CD8-positive, alpha-beta memory T cell (primary cell): ENCODE measurements at places on chromosomes 11 and 22. TPM values are rescaled to one million over a fixed set of nuclear protein-coding genes. Genes with fewer than 3 reads are reported as not detected.

SLC22A12 gene
- not detected for total RNA-seq

OR56A1 gene
- not detected for total RNA-seq

PLEKHA7 gene
- total RNA-seq: 5.3 TPM

SLC22A8 gene
- not detected for total RNA-seq

SOX6 gene
- not detected for total RNA-seq

MAP6 gene
- total RNA-seq: 0.16 TPM

TOLLIP gene
- 41.8 TPM for total RNA-seq

CHKB gene
- total RNA-seq: 76.1 TPM

CDC45 gene
- 99.0 TPM for total RNA-seq

OR5P2 gene
- not detected for total RNA-seq

SESN3 gene
- 19.7 TPM for total RNA-seq

GRCh38 chr11:130165601-130166456, 6.2 kb downstream of the ST14 start:
- no peak for DNase-seq

GRCh38 chr11:36513965-36514364, 3.9 kb upstream of the TRAF6 start:
- DNase-seq: no peak

GRCh38 chr22:37601540-37602442, 6.8 kb upstream of the GGA1 start:
- no peak for DNase-seq

- peak; percentile 37 for DNase-seq
Measured at GRCh38 chr11:61776561-61777075, 15.8 kb downstream of the TMEM258 start.

DNA sequence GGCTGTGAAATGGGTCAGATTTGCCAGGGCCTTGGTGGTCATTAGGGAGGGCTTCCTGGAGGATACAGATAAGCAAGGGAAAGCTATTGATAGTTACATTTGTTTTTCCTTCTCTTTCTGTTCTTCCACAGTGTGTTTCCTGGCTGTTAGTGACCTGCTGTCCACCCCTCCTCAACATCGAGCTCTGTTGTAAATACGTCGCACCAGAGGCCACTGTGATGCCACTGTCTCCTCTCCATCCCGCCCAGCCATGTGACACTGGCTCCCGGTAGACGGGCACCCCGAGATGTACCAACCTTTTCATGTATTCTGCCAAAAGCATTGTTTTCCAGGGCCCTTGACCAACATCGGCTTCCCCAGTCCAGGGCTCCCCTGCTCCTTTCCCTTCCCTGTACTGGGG, 58.1 kb downstream of the P4HA3 start:
- no peak for DNase-seq

DNA sequence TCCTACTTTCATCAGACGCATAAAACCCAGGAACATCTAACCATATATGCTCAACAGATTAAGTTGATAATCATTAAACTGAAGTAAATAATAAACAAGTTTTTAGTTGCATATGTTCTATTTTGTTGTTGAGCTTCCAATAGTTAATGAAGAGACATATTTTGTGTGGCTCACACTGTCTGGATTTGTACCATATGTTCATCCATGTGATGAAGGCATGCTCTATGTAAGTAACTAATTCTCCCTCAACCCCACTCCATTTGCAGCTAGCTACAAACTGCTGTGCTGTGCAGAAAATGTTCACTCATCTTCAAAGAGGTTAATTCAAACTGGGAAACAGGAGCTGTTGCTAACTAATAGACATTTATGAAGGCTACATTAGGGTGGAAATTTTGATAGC, 589.7 kb upstream of the LRRC4C start:
- no peak for DNase-seq

GRCh38 chr11:35539781-35540281, 14.4 kb upstream of the PAMR1 start:
- no peak for DNase-seq

DNA sequence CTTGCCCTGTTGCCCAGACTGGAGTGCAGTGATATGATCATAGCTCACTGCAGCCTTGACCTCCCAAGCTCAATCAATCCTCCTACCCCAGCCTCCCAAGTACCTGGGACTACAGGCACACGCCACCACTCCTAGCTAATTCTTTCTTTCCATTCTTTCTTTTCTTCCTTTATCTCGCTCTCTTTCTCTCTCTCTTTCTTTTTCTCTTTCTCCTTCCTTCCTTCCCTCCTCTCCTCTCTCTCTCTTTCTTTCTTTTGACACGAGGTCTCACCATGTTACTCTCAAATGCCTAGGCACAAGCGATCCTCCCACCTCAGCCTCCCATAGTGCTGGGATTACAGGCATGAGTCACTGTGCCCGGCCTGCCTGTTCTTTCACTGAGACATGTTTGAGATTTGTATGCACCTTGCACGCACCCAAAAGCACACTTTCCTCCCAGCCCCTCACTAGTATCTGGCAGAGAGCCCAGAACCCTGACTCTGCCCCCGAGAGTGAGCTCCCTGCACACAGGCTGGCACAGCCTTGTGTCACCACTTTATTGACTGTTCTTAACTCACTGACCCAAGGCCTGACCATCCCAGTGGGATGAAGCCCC, 56.8 kb downstream of the CD6 start:
- no peak for DNase-seq

DNA sequence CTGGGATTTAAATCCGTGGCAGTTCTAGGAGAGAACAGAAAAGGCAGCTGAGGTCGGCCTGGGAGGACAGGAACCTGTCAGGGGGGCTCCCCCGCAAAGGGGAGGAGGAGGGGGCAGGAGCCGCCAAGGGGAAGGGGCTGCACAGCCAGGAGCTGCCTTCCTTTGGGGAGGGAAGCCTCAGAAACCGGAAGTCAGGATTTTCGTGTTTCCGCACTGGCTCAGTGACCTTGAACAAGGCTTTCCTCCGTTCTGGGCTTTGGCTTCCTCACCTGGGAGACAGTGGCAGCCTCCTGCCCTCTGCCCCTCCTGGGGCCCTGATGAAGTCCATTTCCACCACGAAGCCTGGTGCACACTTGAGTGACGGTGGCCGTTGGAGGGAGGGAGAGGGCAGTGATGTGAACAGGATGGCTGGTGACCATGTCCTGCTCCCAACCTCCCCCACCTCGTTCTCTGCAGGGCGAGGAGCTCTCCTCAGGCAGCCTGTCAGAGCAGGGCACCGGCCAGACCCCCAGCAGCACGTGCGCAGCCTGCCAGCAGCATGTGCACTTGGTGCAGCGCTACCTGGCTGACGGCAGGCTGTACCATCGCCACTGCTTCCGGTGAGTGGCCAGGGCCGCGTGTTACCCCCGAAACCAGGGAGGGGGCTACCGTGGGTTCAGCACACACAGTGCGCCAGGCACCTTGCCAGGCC, 12.6 kb downstream of the MICALL1 start:
- DNase-seq: no peak

DNA sequence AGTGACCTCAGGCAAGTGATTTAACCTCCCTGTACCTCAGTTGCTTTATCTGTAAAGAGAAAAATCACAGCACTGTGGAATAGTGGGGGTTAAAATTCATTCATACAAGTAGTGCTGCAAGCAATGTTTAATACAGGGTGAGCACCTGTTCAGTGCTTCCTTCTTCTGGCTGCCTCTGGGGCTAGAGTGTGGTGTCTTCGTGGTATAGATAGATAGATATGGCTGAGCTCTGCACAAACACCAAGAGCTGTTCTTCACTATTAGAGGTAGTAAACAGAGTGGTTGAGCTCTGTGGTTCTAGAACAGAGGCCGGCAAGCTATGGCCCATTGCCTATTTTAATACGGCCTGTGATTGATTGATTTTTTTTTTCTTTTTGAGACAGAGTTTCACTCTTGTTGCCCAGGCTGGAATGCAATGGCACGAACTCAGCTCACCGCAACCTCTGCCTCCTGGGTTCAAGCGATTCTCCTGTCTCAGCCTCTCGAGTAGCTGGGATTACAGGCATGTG, 32.9 kb downstream of the LIMK2 start:
- DNase-seq: no peak

- no peak for DNase-seq
Measured at GRCh38 chr11:79419120-79419519, 21.7 kb downstream of the TENM4 start.

GRCh38 chr22:44196731-44197131, 16.0 kb downstream of the PARVG start:
- DNase-seq: no peak

DNA sequence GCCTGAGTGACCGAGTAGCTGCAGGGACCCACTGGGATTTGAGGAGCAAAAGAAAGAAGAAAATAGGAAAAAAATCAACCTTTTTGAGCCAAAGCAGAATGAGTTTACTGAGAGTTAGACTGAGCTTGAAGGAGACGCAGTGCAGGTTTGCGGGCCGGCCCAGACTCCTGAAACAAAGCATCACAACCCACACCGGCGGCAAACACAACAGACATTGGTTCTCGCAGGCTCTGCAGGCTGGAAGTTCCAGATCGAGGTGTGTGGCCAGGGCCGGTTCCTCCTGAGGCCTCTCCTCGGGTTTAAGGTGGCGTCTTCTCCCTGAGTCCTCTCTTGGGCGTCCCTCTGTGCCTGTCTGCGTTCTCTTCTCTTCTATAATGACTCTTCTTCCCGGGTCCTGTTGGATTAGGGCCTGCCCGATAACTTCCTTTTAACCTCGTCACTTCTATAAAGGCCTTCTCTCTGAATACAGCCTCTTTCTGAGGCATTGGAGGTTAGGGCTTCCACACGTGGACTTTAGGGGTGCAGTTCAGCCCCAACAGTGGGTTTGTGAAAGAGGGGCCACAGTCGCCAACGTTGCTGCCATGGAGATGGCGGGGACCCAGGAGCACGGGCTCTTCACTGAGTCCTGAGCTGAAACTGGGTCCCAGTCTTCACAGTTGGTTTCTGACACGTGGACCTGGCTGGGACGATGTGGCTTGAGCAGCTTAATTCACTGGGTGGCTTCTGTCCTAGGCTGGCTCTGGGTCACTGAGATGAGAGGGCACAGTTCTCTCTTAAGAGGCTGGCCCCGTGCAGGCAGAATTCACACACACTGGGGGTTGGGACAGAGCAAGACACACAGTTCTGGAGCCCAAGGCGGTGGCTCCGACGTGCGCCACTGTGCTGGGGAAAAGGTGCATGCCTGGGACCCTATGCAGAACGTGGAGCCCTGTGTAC, 1047.7 kb downstream of the BRD1 start:
- DNase-seq: no peak

GRCh38 chr11:111302298-111302697, 4.0 kb downstream of the POU2AF3 start:
- no peak for DNase-seq

DNA sequence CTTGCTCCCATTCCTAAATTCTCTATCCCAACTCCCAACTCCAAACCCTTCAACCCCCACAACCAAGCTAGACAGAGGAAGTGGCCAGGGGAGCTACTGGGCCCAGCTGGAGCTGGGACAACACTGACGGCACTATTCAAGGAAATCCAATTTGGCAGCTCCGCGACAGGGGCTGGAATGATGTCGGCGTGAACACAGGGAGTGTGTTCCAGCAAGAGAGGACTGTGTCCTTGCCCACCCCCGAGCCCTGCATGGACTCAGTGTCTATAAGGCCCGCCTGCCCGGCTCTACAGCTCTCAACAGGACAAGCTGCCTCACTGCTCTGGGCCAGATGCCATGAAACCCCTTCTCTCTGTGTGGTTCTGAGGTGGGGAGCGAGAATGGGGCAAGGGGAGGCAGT, 11.3 kb downstream of the PCSK7 start:
- no peak for DNase-seq

GRCh38 chr11:87447606-87448005, 409.9 kb downstream of the TMEM135 start:
- no peak for DNase-seq

- no peak for DNase-seq
Measured at GRCh38 chr11:8206251-8207079, 37.6 kb upstream of the RIC3 start.

DNA sequence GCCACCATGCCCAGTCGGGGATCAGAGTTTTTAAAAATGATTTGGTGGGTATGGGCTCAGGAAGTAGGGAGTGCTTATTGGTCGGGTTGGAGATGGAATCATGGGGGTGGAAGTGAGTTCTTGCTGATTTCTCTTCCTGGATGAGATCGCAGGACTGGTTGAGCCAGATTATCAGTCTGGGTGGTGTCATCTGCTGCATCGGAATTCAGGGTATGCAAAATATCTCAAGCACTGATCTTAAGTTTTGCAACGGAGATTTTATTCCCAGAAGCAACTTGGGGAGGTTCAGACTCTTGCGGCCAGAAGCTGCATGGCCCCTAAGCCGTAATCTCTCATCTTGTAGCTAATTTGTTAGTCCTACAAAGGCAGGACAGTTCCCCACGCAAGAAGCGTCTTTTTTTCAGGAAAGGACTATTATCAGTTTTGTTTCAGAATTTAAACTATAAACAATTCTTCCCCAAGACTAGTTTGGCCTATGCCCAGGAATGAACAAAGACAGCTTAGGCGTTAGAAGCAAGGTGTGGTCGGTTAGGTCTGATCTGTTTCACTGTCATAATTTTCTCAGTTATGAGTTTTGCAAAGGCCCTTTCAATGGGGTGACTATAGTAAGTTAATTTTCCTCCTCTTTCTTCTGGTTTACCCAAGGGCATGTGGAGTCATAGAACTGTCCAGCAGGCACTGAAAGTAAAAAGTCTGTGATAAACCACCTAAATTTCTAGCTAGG, 1.4 kb upstream of the PIWIL3 start:
- no peak for DNase-seq

GRCh38 chr22:36740716-36741115, 35.2 kb downstream of the IFT27 start:
- DNase-seq: no peak

GRCh38 chr22:48382197-48382596, 1445.5 kb downstream of the BRD1 start:
- no peak for DNase-seq

- no peak for DNase-seq
Measured at GRCh38 chr22:24514241-24515026, 19.3 kb downstream of the UPB1 start.

- DNase-seq: no peak
Measured at GRCh38 chr11:118084656-118085055, 2.1 kb downstream of the SMIM35 start.

DNA sequence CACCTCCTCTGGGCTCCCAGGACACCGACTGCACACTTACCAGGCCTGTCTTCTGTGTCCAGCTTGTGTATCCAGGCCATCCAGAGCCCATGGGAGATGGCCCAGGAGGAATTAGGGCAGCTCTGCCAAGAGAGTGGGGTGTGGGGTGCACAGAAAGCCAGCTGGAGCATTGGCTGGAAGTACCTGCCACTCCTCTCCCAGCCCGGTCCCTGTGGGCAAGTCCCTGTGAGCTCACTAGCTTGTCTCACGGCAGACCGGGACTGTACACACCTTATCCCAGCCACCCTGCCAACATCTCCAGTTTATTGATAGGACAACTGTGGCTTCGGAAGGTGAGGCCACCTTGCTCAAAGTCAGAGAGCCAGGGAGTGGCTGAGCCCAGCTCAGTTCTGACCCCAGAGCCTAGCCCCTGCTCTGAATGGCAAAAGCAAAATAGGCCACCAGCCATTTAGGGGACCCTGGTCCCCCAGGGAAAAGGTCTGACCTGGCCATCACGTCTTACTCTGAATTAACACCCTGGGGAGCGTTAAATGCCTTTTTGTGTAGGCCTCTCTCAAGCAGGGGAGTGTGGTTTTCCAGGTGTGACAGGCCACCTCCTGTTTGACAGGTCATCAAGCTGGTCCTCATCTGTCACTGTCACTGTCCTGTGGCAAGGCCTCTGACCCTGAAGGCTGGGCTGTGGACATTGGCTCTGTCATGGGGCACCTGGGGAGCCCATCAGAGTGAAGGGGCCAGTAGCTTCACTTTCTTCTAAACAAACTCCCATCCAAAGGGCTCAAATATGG, 15.1 kb downstream of the UQCR10 start:
- no peak for DNase-seq

- DNase-seq: no peak
Measured at GRCh38 chr11:34364102-34364501, 6.3 kb upstream of the ABTB2 start.

- peak; percentile 75 for DNase-seq
Measured at GRCh38 chr11:765025-765801, 12.1 kb downstream of the GATD1 start.

- no peak for DNase-seq
Measured at GRCh38 chr11:106158406-106158805, 80.9 kb downstream of the AASDHPPT start.
